COLO829 (cell line): ENCODE measurements at places on chromosomes 7 and 10.

- no peak for DNase-seq
These were observed 100.1 kb downstream of the GPAM start for GRCh38 chr10:112083472-112083871.

- DNase-seq, result no peak
These were observed 6.9 kb downstream of the CISD1 start for GRCh38 chr10:58275908-58276307.

DNA sequence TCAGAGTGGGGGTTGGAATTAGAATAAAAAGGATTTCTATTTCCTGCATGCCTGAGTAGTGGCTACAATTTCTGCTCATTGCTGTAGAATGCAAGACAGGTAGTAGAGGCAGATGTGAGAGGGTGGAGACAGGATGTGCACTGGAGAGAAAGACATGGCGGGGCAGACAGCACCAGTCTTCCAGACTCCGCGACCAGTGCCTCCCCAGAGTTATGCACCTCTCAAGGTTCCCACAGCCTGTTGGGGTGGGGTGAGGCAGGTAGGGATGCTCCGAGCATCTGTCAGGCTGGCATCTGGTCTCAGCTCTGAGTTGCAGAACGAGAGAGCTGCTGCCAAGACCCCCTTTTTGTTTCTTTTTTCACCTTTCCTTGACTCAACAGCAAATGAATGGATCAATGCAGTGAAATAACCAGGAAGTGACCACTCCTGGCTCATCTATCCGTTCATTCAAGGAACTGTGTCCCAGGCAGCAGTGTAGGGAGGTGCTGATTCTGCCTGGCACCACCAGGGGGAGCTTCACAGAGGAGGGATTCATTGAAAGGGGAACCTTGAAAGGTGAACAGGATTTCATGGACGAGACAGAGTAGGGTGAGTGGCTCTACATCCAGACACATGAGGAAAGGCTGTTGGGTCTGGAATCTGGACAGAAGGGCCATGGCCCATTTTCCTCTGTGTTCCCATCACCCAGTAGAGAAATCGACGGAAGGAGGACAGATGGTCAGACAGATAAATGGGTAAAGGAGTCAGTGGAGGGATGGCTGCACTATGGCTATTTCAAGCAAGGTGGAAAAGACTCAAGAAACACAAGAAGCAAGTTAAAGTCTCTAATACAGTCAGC lies 17.2 kb upstream of the SLC18A3 start:
- peak; percentile 61 for DNase-seq

DNA sequence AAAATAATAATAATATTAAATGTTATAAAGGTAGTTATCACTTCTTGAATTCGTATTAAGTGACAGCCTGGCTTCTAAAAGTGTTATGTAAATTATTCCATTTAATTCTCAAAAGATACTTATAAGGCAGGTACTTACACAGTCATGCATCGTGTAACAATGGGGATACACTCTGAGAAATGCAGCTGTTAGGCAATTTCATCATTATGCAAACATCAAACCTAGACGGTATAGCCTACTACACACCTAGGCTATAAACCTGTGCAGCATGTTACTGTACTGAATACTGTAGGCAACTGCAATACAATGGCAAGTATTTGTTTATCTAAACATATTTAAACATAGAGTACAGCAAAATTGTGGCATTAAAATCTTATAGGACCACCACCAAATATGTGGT lies 1.5 kb downstream of the IFIT1 start:
- no peak for DNase-seq

- DNase-seq, result no peak
These were observed at the start of gene EPHA1 for GRCh38 chr7:143408686-143409561. EPHA1 (minus strand) TSS chr7:143408856; CDS start chr7:143408805, 51 bp downstream.

DNA sequence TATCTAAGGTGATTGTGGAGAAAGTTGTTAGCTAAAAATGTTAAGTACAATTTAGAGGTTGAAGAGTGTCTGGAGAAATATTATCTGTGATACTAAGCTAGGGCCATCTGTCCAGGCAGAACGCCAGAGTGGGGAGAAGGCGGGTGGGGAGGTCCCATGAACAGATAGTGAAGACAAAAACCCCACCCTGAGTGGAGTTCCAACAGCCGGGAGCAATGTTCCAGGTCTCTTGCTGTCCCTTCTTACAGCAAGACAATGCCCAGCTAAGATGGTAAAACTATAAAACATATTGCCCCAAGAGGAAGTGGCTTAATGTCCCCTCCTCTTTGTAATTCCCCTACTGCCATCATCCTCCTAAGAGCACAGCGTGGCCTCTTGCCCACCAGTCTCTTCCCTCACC lies 10.4 kb upstream of the IL15RA start:
- no peak for DNase-seq

DNA sequence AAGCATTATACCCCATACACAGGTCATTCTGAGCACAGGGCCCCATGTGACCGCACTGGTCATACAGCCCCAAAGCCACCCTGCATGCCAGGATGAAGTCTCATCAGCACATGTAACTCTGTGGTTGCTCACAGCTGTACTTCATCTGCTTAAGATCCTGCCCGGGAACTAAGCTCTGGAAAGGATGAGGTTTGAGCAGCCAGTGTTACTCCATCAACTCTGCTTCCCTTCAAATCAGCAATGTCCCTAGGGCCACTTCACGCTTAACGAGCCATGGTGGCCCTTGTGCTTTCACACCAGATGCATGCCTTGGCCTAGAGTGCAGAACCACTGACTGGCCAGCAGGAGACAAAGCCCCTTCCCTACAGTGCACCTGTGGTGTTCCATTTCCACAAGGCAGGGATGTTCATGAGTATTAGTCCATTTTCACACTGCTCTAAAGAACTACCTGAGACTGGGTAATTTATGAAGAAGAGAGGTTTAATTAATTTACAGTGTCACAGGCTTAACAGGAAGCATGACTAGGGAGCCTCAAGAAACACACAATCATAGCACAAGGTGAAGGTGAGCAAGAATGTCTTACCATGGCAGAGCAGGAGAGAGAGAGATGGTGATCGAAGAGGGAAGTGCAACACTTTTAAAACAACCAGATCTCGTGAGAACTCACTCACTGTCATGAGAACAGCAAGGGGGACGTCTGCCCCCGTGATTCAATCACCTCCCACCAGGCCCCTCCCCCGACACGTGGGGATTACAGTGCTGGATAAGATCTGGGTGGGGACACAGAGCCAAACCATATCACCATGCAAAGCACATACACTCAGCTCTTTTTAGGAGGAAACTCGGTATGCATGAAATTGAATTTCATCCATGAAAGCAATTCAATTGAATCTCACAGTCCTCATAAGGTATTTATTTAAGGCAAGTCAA lies 149.0 kb upstream of the CDCA7L start:
- DNase-seq, result no peak

DNA sequence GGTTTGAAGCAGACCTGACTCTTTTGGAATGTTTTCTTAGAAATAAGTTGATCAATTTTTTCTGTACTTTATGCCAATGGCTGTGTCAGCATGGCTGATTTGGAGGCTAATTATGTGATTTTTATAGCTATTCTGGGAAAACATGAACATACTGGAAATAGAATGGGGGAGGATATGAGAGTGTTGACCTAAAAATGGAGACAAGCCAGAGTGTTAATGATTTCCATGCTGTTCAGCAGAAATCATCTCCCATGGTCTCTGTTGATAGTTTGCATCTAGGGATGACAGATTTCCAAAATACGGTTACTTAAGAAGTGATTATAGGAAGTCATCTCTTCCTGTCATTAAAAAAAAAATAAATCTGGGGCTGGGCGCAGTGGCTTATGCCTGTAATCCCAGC lies 32.7 kb upstream of the DMTF1 start:
- no peak for DNase-seq

DNA sequence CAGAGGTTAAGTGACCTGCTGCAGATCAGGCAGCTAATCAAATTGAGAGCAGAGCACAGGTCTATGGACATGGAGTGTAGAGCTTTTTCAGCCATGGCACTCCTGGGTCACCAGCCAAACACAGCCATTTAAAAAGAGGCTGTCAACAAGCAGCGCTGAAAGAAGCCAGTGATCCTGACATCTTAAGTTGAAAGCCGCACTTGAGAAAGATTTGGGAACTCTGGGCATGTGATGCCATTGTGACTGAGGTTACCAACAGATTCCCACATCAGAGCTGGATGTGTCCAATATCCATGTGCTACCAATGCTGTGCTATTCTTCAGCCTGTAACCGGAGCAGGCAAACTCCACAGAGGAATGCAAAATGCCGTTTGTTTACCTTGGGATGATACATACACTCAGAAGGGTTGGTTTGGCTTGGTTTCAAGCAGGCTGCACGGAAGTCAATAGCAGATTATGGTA lies 56.2 kb upstream of the ABLIM1 start:
- DNase-seq, result peak; percentile 28

- DNase-seq, result no peak
These were observed 1.6 kb downstream of the VAX1 start for GRCh38 chr10:117136391-117136975.

GRCh38 chr7:139566736-139567646 lies 43.5 kb downstream of the CLEC2L start:
- no peak for DNase-seq

DNA sequence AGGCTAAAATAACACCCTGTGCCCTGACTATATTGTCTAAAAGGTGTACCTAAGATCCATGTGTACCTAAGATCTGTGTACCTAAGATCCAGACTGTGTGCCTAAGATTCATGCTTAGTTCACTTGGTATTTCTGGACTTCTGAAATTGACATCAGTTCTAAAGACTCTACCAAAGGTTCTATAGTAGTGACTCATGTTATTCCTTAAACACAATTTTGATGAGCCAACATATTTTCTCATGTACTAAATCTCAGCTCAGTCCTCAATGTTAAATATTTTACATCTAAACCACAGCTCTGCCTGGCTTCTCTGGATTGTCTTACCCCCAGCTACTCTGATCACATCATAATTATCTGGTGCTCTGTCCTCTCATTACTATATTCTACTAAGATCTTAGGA lies 802.3 kb upstream of the SORCS1 start:
- DNase-seq, result no peak

DNA sequence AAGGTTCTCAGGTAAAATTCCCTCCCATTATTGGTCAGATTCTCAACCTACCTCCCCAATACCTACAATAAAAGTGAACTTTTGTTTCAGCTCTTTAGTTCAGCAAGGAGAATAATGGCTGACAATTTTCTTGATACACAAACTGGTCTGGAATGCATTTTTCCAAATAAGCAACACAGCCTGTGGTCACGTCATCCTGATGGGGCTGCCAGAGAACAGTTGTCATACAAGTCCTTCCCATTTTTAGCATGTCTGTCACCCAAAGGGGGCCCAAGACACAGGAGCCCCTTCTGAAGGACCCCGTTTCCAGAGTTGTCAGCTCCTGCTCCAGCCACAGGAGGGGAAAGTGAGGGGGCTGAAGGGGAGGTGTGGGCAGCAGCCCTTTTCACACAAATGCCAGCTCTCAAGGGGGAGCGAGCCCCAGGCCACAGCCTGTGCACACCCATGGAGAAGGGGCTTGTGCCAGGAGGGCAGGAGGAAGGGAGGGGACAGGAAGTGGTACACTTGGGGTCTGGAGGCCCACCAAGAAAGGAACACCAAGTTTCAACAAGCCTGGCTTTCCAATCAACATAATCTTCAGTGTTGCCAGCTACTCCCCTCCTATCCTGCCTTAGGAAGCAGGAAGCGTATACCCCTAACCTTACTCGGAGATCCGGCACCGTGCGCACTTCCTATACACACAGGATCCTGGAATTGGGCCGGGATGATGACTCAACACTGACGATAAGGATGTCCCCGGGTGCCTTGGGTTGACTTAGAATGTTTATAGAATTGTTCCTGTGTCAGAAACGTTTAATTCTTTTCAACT lies 43.4 kb upstream of the PDLIM1 start:
- no peak for DNase-seq

GRCh38 chr7:48144291-48144768 lies 26.9 kb upstream of the ABCA13 start:
- DNase-seq, result no peak

DNA sequence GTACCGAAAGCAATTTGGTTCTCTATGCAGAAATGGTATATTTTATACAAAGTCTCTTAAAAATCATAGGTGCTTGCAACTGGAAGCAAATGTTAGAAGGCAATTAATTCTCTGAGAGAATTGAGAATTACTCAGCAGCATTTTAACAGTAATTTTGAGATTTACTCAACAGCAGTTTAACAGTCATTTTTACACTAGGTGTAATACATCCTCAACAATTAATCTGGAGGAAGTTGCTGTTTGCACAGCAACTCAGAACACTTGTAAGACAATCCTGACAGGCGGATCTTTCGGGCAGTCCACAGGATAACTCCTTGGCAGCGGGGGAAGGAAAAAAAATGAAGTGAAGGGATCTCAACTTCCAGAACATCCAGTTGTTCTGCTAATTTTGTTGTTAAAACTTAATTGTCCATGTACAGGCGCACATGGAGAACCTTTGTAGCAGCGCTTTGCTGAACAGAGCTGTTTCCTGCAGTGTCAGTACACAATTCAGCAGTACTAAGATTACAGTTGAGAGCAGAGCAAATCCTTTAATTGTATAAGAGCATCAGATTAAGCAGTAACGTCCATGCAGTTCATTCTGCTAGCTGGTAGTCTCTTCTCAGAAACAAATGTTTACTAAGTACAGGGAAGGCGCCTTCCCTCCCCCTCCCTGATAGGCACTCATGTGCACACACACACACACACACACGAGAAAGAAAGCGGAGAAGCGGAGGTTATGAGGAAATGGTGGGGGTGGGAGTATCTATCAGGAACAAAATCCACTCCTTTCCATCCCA lies 43.8 kb downstream of the ENO4 start:
- DNase-seq, result no peak

- DNase-seq, result no peak
These were observed 22.4 kb downstream of the ADGRA1 start for GRCh38 chr10:133110133-133110532.

- peak; percentile 1 for DNase-seq
These were observed 115.8 kb downstream of the HTR7 start for GRCh38 chr10:90741926-90742565.

- peak; percentile 89 for DNase-seq
These were observed 1.3 kb downstream of the LSMEM1 start for GRCh38 chr7:112481833-112482670.

DNA sequence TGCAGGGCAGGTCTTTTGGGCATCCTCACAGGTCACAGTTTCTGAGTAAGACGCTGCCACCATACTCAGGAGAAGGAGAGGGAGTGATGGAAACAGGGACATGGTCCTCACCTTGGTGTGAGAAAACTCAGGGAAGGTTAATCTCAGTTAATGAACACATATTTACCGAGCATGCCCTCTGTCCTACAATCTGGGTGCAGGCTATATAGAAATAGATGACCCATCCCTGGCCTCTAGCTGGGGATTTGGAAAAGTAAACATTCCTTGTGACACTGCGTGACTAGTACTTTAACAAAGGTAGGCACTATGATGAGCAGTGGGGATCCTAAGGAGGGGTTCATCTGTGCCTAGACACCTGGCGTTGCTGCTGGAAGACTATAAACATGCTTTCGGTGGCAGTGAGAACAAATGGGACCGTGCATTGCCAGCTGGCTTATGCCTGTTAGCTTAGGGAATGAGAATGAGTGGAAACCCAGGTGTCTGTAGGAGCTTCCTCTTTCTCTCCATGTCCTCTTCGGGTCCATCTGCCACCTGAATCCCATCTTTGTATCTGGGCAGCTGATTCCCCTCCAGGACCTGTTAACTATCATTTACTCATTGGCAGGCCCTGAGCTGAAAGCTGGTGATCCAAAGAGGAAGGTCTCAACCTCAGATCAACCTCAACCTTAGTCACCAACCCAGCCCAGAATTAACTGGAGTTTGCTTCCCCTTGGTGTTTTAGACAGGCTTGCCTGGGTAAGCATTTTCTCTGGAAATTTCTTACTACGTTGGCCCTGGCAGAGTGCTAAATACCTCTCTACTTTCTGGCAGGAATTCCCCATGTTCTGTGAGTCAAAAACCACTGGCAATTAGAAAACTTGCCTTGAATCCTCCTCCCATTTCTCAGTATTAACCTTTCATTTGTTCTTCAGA lies 794 bp downstream of the MBL2 start:
- no peak for DNase-seq
